Amygdala (tissue), 56 donors: ENCODE measurements at places on chromosomes 7 and 10.
A peak's percentile ranks its signal among the peaks of the same experiment; 100 is the strongest.

GRCh38 chr7:20032741-20033140, 184.4 kb downstream of the MACC1 start:
- no peak for DNase-seq

DNA sequence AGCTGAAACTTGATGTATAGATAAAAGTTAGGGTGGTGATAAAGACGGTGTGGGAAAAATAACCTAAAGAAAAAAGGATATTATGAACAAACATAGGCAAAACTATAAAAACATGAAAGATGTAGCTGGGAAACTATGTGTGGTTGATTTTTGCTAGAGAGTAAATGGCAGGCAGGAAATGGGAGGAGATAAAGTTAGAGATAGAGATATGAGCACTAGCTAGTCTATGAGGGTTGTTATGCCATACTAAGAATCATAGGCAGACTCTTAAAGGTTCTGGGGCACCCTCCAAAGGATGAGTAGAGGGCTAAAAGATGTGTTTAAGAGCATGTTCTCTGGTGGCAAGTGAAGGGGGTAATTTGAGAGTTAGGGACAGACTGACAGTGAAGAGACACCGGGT, 1109.2 kb downstream of the GATA3 start:
- no peak for DNase-seq

- DNase-seq, result no peak
Observed at GRCh38 chr7:21084286-21084685, 297.6 kb upstream of the SP8 start.

- peak; percentile 39 for DNase-seq
Observed at GRCh38 chr7:42237811-42238541, 967 bp upstream of the GLI3 start.

GRCh38 chr7:54917613-54918391, 101.0 kb upstream of the EGFR start:
- DNase-seq, result no peak

- no peak for DNase-seq
Observed at GRCh38 chr10:70162151-70162891, 8.0 kb downstream of the SAR1A start.

GRCh38 chr10:6498771-6499170, 81.3 kb downstream of the PRKCQ start:
- no peak for DNase-seq

GRCh38 chr7:151893405-151893923, 16.5 kb upstream of the PRKAG2 start:
- no peak for DNase-seq

DNA sequence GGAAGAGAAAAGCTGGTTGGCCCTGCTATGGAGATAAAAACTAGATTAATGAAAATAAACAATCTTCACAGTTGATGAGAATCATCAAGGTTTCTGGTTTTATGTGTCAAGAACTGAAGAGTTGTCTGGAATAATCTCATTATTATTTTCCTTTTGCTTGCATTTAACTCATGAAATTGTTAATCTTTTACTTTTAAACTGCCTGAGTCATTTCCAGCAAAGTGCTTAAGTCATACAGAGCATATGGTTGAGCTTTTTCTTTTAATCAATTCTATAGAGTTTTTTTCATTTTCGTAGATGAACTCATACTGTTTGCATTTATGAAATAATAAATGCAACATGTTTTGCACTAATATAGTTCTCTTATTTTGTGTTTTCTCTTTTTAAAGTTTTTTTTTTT, 747.9 kb downstream of the NXPH1 start:
- no peak for DNase-seq

- DNase-seq, result no peak
Observed at GRCh38 chr10:125662584-125662983, 20.4 kb downstream of the TEX36 start.

GRCh38 chr7:36263095-36263484, 110.0 kb downstream of the EEPD1 start:
- no peak for DNase-seq

GRCh38 chr7:31043051-31043471, 9.0 kb upstream of the ADCYAP1R1 start:
- peak; percentile 49 for DNase-seq

DNA sequence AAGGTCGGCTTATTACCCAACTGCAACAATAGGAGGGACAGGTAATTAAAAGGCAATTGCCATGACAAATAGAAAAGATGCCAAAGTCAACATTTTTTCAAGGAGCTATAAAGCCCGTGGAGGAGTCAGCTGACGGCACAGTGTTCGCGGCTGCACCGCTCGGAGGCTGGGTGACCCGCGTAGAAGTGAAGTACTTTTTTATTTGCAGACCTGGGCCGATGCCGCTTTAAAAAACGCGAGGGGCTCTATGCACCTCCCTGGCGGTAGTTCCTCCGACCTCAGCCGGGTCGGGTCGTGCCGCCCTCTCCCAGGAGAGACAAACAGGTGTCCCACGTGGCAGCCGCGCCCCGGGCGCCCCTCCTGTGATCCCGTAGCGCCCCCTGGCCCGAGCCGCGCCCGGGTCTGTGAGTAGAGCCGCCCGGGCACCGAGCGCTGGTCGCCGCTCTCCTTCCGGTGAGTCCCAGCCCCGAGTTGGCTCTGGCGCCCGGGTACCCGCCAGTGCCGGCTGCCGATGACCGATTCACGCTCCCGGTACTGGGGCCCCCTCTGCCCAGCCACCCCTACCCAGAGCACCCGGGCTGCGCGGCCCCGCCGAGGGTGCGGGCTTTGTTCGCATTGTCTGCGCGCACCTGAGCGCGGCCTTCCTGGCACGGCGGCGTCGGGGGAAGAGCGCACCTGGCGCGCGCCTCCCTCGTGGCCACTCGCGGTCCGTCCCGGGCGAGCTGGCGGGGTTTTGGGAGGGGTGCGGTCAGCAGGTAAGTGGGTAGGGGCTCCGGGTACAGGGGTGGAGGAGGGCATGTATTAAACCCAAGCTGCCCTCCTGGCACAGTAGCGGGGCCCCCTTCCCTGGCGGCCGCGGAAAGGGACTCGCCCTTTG, at the start of gene VWA2:
VWA2 (plus strand) TSS at position 138 of the 877 bp plus-strand sequence. CDS start 9,460 bp downstream, outside the sequence.
- DNase-seq, result no peak

- no peak for DNase-seq
Observed at GRCh38 chr7:80826520-80827238, 92.2 kb downstream of the SEMA3C start.

DNA sequence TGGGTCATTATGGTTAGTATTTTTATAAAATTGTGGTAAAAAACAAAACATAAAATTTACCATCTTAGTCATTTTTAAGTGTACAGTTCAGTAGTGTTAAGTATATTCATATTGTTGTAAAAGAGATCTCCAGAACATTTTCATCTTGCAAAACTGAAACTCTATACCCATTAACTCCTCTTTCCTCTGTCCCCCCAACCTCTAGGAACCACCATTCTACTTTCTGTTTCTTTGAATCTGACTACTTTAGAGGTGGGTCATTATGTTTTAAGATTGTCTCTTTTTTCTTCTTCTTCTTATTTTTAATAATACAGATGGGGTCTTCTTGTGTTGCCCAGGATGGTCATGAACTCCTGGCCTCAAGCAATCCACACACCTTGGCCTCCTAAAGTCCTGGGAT, 84.1 kb downstream of the DOCK4 start:
- no peak for DNase-seq

DNA sequence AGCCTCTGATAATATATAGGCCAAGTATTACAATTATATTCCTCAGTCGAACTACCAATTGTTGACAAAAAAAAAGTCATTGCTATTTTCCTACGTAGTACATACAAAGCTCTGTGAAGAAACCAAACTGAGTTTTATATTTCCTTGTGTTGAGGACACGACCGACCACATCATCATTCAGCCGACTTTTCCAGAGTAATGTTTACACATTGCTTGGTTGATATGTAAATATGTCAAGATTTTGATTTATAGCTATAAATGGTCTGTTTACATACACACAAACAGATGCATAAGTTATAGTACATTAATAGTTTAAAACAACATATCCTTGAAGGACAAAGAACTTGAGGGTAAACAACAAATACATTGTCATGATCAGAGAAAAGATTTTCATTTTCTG, 121.5 kb downstream of the CRPPA start:
- no peak for DNase-seq

GRCh38 chr10:121087129-121087528, 236.0 kb downstream of the WDR11 start:
- DNase-seq, result no peak

DNA sequence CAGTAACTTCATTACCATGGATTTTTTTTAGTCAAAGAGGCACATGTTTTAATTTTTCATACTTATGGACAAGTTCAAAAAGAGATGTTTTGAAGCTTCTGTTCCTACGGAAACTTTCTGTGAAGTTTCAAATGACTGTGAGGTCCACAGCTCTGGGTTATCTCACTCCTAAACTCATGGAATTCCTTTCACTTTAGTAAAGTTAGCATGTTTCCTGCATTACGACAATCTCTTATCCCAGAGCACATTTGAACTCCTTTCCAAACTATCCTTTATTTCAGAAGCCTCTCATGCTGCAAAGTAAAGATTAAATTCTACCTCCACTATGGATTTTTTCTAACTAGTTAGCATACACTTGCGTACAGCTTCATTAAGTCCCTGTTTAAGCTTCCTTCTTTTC, 15.3 kb upstream of the ADD3 start:
- DNase-seq, result no peak

DNA sequence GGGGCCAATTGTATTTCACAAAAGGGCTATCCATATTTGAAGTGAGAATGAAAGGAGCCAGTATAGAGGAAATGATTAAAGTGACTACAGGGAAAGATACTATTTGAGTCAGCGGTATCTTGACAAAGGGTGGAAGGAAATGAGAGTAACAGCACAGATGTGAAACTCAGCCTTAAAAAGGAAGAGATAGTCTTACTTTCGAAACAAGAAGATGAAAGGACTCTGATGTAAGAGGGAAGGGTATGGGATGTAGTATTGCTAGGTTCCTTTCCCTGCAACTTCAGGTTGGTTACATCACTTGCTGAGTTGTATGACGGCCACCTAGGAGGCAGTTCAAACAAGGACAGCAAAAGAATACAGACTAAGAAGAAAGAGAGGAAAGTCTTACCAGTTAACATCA, 13.7 kb downstream of the CISD1 start:
- no peak for DNase-seq

DNA sequence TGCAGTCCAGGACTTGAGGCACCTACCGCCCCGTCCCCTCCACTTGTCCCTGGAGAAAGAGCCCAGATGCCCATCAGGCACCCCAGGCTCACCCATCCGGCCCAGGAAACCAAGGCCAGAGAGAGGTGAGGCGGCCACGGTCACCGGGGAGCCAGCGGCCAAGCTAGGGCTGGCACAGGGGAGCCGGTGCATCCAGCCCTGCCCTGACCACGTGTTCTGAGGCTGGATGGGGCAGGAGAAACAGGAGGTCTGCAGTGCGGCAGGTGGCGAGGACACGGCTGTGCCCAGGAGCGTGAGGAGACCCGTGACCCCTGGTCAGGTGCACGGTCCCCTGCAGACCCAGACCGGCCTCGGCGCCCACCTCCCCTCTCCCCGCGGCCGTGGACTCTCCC, 27.6 kb downstream of the UNCX start:
- no peak for DNase-seq

DNA sequence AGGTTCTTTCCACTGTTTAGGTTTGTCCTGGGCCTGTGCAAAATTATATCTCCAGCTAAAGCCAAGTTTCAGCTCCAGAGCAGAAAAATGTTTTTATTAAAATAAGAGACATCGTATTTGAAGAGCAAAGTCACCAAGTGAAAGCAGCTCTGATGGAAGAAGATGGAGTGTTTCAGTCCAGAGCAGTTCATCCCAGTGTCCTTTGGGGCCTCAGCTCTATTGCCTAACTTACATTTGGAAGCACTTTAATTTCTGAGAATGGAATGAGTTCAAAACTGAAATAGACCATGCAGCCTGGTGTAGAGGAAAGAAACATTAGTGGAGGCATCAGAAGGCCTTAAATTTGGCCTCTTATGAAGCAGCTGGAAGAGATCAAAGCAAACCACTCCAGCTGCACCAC, 545.2 kb downstream of the SORCS1 start:
- no peak for DNase-seq

GRCh38 chr7:14381306-14381705, 391.8 kb upstream of the ETV1 start:
- no peak for DNase-seq
